ENCODE measurements at places on chromosomes 16 and 17.

- DNase-seq, result no peak
Measured at GRCh38 chr17:9002227-9002605, 19.1 kb upstream of the NTN1 start.

DNA sequence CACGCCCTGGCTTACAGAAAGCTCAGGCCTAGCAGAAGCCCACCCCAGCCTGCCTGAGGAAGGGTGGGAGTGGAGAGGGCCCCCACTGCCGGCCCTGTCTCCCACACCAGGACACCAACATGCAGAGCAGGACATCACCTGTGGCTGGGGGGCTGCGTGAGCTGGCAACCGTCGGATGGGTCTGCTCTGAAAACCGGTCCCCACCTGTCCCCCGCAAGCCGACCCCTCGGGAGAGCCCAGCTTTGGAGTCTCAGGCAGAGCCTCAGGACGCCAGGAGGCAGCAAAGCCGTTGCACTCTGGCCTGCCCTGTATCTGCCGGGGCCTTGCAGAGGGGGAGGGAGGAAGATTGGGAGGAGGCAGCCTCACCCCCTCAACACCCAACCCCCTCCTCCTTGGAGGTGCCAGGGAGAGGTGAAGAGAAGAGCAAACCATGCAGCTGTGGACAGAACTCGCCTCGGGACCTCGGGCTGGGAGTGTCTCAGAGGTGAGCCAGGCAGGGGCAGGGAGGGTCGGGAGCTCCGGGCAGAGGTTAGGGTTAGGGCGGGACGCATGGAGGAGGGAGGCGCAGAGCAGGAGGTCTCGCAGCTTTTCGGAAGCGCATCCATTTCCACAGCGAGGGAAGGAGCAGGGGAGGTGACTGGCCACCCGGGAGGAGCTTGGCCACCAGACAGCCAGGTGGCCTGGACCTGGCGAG, 30.4 kb upstream of the ZC3H18 start:
- peak; percentile 41 for DNase-seq

DNA sequence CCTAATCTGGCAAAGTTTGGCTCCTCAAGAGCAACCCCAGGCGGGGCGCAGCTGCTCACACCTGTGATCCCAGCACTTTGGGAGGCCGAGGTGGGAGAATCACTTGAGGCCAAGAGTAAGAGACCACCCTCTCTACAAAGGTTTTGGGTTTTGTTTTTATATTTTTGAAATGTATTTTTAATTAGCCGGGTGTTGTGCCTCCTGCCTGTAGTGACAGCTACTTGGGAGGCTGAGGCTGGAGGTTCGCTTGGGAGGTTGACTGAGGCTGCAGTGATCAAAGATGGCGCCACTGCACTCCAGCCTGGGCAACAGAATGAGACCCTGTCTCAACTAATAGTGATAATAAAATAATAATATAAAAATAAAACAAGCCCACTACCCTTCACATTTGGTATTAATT, 756 bp upstream of the USP7 start:
- DNase-seq, result no peak

GRCh38 chr17:31869031-31869430, 10.0 kb upstream of the COPRS start:
- DNase-seq, result no peak

DNA sequence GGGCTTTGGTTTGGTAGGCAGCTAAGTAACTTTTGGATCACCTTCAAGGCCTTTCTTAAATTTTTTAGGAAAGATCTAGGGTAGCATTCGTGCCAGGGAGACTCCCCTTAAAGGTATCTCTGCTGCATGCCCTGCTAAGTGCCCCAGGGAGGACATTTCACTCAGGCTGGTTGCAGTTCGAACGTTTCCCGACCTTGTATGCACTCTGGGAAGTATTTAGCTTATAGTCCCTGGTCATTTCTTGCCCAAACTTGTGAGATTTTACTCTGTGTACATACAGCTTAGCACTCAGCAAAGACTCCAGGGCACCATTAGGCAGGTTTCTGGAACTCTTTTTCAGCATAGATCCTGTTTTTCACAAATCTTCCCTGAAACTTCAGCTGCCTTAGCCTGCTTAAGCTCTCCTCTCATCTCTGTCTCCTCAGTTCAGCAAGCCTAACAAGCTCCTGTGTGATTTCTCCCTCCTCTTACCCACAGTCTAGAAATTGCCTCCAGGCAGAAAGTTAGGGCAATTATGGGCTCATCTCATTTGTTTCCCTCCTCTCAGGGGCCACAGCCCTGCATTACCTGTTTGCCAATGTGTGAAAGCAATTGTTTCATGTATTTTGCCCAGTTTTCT, 84.6 kb downstream of the MRTFB start:
- no peak for DNase-seq

DNA sequence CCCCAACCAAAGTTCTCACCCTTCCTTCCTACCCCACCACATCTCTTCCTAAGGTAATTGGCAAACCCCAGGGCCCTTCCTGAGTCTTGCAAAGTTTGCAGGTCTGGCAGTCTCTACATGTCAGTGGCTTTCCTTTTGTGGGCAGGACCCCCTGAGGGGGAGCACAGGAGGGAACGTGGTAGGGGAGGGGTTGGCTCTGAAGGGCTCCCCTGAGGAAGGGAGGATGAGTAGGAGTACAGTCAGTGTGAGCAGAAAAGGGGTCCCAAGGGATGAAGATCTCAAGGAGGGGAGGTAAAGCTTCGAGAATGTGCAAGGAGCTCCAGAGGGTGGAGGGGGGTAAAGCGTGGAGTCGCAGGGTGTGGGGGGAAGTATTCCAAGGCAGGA, 206.9 kb downstream of the RAB11FIP4 start:
- DNase-seq, result no peak

GRCh38 chr17:31488982-31489294, 97.5 kb downstream of the RAB11FIP4 start:
- DNase-seq, result peak; percentile 25

DNA sequence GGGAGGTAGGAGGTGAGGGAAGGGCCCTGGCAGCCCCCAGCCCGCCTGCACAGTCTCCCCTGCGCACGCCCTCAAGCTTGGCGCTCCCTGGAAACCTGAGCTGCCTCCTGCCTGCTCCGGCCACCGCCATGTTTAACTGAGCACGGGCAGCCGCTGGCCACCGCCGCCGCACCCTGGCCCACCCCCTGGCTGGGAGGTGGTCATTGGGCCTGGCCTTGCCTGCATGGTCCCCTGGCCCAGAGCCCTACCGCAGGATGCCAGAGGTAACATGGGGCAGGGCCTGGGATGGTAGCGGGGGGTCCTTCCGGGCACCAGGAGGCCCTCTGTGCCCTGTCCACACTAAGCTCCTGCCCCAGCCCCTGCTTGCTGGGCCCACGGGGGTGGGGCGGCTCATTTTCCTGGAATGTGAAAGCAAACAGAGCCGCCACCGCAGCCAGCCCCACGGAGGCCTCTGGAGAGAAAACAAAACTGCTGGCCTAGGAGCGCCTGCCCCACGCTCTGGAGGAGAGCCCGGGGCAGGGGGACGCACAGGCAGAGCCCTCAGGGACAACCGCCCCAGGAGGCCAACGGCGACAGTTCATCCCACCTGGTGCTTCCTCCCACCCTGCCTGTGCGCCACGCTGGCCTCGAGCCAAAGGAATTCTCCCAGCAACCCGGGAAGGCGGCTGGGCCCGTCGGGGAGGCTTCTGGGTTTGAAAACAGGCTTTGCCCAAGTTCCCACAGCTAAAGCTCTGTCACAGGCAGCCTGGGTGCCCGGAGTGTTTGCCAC, 8.9 kb downstream of the NHERF2 start:
- DNase-seq, result no peak

DNA sequence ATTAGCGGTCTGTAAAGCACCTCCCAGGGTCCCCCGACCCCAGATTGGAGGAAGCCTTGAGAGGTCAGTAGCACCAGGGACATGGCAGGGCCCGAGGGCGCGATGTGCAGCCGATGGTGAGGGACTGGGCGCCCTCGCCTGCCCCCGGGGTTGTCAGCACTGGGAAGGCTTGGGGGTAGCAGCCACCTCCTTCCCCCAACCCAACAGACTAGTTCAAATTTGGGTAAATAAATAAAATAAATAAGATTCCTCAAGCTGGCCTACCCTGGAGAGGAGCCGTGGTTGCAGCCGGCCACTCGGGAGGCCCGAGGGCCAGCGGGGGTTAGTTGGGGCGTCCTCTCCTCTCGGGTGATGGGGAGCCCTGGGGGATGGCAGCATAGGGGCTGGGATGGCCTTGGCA, 1.5 kb downstream of the C16orf92 start:
- DNase-seq, result no peak

DNA sequence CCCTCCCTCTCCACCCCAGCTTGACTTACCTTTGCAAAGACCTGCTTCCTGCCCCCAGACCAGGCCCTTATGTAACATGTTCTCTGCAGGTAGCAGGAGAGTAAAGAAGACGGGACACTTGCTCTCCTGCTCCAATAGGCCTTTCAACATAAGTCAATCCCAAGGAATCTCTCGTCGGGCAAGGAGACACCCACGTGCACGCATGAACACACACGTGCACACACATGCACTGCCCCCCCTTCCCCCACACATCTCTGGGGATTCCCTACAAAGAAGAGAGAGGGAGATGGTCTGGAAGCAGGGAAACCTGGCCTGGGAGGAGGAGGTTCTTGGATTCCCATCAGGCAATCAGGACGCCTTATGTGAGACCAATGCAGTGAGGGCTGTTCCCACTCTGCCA, 41.4 kb downstream of the ABCC12 start:
- DNase-seq, result no peak

- no peak for DNase-seq
Measured at GRCh38 chr16:89973235-89973634, 24.7 kb downstream of the DEF8 start.

DNA sequence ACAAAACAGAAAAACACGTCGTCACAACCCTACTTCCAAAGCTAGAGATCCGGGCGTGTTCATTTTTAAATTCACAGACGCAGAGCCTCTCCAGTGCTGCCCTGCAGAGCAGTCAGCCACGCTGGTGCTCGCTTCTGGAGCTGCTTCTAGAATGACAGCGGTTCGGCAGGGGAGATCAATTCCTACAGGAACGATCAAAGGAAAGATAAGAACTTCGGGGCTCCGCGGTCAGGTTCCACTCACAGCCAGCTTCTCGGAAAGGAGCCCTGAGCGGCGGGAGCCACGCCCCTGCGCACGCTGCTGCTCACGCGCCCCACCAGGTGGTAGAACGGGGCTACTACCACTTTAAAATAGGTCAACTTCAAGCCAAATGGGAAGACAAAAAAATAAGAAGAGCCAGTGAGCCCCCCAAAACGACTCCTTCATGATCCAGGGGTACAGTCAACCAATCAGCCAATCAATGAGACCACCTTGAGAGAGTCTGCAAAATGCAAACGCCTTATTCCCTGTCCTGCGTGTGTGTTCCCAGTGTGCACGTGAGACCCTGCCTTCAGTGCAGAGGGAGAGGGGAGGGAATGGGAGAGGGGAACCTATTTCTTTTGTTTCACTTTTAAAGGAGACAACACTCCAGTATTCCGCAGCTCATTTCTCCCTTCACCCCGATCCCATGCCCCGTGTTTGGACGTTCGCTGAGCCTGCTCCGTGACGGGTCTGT, 209.7 kb downstream of the RBFOX3 start:
- peak; percentile 68 for DNase-seq

DNA sequence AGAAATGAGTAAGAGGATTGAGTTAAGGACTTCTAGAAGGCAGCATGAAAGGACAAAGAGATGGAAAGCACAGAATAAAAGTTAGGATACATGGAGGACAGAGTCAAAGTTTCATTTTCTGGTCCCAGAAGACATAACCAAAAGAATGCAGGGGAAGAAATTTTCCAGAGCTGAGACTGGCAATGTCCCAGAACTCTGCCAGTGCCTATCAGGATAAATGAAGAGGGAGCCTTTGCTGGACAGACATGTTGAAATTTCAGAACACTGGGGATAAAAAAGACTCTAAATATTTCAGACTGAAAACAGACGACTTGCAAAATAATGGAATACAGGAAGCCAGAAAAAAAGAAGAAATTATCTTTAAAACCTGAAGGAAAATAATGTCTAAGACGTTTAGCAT, 55.7 kb downstream of the NT5M start:
- no peak for DNase-seq

- DNase-seq, result peak; percentile 77
Measured at GRCh38 chr17:79997011-79997660, 38.5 kb downstream of the TBC1D16 start.

- no peak for DNase-seq
Measured at GRCh38 chr17:68294196-68294555, 2.9 kb downstream of the ARSG start.

DNA sequence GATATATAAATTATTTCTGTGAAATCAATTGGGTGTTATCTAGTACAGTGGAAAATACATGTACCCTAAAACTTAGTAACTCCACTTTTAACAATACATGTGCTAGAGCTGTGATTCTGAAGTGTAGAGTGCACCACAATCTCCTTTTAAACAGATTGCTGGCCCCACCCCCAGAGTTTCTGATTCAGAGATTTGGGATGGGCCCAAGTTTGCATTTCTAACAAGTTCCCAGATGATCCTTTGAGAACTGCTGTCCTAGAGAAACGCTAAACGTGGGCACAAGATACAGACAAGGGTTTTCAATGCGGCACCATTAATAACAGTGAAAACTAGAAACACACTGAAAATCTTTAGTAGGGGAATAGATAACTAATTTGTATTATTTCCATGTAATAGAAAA, 49.2 kb downstream of the NXPH3 start:
- peak; percentile 14 for DNase-seq

DNA sequence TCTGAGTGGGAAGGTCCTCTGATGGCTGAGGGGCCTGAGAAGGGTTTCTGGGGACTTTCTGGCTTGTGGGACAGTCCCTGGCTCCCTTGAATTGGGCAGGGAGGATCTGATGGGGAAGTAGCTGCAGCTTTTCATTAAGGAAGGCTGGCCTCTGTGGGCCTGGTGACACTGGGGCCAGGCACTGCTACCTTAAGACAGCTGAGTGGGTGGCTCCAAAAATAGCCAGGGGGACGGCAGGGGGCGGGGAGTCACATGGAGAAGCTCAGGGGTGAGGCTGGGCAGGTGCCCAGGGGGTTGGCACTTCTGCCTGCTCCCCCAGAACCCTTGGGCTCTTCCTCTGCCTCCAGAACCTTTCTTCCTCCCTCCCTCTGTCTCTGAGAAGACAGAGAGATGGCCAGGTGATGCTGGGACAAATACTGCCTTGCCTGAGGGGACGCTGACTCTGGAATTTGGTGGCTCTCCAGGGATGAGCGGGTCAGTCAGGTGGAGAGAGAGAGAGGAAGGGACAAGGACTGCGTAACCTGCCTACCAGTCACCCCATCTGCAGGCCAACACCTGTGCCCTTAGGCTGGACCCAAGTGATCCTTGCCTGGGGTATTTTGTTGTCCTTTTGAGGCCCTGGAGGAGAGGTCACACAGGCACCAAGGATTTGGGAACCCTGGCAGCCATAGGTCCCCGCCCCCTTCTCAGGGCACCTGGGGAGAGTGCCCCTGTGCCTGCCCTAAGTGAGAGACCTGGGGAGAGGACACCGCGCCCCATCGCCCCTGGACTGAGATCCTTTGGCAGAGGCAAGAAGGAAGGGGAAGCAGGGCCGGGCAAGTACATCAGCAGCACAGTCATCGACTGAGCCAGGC, 1.7 kb upstream of the SGCA start:
- DNase-seq, result no peak

DNA sequence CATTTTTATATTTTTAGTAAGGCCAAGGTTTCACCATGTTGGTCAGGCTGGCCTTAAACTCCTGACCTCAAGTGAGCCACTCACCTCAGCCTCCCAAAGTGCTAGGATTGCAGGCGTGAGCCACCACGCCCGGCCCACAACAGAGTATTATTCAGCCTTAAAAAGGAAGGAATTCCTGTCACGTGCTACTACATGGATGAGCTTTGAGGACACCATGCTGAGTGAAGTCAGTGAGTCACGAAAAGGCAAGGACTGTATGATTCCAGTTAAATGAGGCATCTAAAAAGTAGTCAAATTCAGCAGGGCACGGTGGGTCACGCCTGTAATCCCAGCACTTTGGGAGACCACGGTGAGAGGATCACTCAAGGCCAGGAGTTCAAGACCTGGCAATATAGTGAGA, 9.7 kb downstream of the CSF3 start:
- DNase-seq, result no peak

GRCh38 chr17:82921426-82921825, 81.6 kb upstream of the ZNF750 start:
- no peak for DNase-seq

Data from hematopoietic multipotent progenitor cell treated with erythropoietin and hydrocortisone succinate and interleukin-3 and kit ligand, for 6 days (in vitro differentiated cells).